ENCODE measurements at places on chromosomes 12 and 14.

GRCh38 chr12:131058700-131059099, 105.0 kb downstream of the ADGRD1 start:
- DNase-seq = no peak

- DNase-seq = no peak
Measured at GRCh38 chr14:75274899-75275569, 3.6 kb upstream of the FOS start.

DNA sequence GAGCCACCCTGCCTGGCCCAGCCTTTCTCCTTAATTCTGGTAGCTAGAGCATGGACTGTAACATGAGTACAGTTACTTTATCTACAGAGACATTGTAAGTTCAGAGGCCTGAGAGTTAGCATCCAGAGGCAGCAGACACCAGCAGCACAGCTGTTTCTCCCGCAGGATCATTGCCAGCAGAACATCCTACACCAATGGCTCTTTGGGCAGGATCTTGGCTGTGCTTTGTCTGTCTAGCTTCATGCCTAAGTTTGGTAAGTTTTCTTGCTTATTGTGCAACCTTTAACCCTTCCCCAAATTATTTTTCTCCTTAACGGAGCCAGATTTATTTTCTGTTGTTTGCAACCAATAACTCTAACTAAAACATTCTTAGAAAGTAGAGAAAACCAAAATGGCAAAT, 21.6 kb downstream of the C12orf71 start:
- no peak for DNase-seq

- DNase-seq = no peak
Measured at GRCh38 chr12:133156125-133156690, 25.1 kb upstream of the ZNF268 start.

GRCh38 chr14:68229423-68230100, 410.0 kb downstream of the RAD51B start:
- DNase-seq = no peak

DNA sequence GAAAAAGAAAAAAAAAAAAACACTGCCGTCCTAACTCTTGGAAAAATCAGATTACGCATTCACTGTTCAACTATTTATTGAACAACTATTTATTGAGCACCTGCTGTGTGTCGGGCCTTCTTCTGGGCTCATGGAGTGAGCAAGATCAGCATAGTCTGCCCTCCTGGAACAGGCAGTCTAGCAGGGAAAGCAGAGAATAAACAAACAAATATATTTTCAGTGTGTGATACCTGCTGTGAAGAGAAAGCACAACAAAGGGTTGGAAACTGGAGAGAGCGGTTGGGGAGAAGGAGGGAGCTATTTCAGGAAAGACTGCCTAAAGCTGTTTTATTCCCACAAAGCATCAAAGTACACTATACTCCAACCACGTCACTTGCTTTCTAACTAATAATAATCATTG, 10.8 kb downstream of the PROX2 start:
- no peak for DNase-seq

- DNase-seq = no peak
Measured at GRCh38 chr12:31586728-31587127, 4.2 kb downstream of the DENND5B start.

- no peak for DNase-seq
Measured at GRCh38 chr12:115002434-115002833, 318.5 kb upstream of the TBX3 start.

GRCh38 chr12:1906579-1906978, 11.9 kb downstream of the CACNA2D4 start:
- no peak for DNase-seq

DNA sequence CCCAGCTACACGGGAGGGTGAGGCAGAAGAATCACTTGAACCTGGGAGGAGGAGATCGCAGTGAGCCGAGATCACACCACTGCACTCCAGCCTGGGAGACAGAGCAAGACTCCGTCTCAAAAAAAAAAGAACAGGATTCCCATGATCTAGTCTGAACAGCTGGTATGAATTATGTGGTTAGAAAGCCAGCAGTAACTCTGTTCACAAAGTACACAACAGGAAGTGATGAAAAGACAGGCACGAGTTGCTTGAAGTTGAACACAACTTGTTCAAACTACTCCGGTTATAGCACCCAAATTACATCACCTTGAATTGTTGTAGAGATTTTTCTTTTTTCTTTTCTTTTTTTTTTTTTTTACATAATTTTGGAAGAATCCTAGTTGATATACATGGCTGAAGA, 238.8 kb upstream of the RGS6 start:
- no peak for DNase-seq

GRCh38 chr12:128268379-128268995, 1.5 kb downstream of the TMEM132C start:
- DNase-seq = no peak

GRCh38 chr12:69423037-69423905, 46.9 kb upstream of the FRS2 start:
- DNase-seq = no peak

- DNase-seq = no peak
Measured at GRCh38 chr14:24151404-24152080, 4.2 kb downstream of the RNF31 start.

DNA sequence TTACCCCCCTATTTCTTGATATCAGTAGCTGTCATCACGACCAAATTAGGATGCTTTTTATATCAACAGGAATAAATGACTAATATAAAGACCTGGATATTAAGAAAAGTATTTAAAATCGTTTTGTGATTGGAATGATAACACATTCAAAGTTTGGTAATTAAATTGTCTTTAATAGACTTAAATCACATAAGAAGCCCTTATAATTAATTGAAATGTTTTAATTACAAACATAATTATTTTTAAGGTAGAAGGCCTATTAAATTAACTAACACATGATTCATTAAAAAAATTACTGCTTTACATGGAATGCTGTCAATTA, 412.4 kb downstream of the FUT8 start:
- DNase-seq = no peak

- DNase-seq = peak; percentile 82
Measured at GRCh38 chr12:8553088-8553627, 12.5 kb upstream of the CLEC4E start.

- DNase-seq = no peak
Measured at GRCh38 chr14:38507299-38507698, 251.4 kb upstream of the CLEC14A start.

DNA sequence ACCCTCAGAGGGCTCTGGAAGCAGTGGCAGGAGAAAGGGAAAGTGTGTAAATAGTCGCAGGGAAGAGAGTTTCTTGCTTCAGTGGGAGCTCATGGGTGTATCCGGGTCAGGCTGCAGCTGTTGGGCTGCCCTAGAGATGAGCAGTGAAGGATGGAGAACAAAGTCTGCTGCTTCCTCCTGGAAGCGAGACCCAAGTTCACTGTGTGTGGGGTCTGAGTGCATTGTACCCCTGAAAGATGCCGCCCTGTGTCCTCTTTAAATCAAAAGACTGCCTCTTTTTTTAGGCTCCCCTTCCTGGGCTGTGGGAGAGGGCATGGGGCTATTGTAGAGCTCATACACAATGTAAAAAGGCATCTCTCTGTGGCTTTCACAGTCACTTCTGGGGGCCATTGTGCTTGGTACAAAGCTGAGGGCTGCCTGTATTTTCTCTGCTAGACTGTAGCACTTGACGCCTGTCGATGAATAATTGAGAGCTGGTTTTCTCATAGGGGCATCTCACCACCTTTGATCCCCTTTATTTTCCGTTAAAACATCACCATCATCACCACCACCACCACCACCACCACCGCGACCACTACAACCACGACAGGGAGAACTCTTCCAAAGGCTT, 16.7 kb downstream of the CHST11 start:
- no peak for DNase-seq

DNA sequence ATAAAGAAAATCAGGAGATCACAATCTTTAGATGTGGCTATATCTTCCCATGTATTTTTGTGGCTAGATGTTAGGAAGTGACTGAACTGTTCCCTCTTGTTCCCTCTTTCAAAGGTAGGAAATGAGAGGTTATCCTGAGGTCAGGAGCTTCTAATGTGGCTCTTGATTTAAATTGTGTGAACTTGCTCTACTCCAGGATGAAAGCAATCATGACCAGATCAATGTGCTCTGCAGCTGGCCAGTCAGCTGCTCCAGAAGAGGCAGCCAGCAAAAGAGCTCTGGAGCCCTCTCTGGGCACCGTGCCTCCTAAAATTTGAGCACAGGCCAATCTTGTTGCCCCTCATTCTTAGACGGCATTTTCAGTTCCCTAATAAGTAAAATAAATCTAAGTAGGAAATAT, 32.0 kb downstream of the CDK17 start:
- DNase-seq = peak; percentile 26

GRCh38 chr12:12486661-12487240, 75.9 kb downstream of the DUSP16 start:
- DNase-seq = no peak

DNA sequence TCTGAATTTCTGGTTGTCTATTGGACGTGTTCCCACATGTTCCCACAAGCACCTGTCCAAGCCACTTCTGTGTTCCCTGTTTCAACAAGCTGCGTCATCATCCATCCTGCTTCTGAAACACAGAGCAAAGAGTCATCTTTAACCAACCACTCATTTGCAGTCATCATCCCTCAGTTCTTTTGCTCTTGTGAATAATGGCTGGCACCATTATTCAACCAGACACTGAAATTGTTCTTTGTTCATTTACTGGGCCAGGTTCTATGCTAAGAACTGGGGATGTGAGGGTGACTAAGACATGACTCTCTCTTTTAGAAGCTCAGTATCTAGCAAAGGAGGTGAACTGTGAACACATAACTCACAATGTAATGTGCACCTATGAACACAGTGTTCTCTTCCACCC, 40.7 kb upstream of the ANO4 start:
- peak; percentile 31 for DNase-seq

GRCh38 chr14:53409289-53409688, 256.2 kb upstream of the DDHD1 start:
- no peak for DNase-seq

- peak; percentile 48 for DNase-seq
Measured at GRCh38 chr12:20376984-20377383, 8.6 kb downstream of the PDE3A start.

- DNase-seq = no peak
Measured at GRCh38 chr14:42368234-42368633, 761.6 kb downstream of the LRFN5 start.

- DNase-seq = no peak
Measured at GRCh38 chr12:122946690-122947341, 19.4 kb downstream of the ABCB9 start.

DNA sequence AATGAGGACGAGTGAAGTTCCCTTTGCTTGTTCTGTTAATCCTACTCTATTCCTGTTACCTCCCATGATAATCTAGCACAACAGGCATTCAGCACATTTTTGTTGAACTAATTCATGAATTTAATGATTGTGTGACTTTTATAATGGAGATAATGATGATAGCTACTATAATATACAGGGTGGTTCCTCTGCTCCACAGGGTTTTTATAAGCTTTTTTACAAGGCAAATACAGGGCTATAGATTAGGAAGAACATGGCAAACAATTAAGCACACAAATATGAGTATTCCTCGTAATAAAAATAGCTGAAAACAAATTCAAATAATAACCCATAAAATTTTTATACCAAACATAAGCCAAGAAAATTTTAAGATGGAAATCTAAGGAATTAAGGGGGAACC, 145.6 kb upstream of the TMTC1 start:
- no peak for DNase-seq

GRCh38 chr14:89382901-89383845, 33.9 kb downstream of the FOXN3 start:
- DNase-seq = no peak

DNA sequence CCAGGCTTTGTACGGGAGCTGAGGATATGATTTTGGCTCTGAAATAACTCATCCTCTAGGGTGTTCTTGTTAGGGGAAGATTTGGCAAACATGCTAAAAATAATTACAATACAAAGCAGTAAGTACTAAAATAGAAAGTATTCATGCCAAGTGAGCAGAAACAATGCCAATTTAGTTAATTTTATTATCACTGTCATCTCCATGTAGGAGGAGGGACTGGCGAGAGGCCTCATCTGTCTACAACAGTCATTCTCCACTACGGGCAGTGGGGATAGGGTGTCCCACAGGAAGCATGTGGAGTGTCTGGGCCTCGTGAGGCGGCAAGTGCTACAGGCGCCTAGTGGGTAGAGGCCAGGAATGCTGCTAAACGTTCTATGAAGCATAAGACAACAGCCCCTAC, 3.3 kb downstream of the ISM2 start:
- no peak for DNase-seq

- DNase-seq = no peak
Measured at GRCh38 chr12:62912644-62913043, 22.3 kb downstream of the PPM1H start.
